ENCODE measurements at places on chromosomes 12 and 14.

DNA sequence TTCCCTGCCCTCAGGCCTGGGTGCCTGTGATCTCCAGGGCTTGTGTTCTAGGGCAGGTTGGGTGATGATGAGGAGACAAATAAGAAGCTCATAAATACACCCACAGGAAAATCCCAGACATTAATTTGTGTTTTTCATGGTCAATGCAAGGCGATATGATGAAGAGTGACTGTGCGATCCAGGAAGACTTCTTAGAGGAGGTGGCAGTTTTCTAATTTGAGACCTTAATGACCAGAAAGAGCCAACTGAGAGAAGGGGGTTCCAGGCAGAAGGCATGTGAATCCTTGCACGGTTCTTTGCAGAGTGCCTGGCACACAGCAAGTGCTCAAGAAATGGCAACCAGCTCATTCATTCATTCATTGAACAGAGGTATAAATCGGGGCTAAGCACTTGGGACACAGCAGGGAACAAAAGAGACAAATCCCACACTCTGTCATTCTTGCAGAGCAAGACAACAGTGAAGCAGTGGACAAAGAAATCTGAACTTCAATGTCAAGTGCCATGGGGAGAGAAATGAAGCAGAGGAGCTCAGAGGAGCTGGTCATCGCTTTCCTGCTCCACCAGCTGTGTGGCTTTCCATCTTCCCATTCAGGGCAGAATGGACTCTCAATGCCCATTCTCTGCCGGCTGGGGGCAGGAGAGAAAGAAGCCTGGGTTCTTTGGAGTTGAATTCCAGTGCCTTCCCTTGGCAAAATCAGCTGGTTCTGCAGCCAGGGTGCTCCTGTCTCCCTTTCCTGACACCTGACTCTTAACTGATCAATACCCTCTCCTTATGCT, 128.3 kb downstream of the AACS start:
- no peak for DNase-seq

- no peak for DNase-seq
Observed at GRCh38 chr12:14327711-14328110, 37.8 kb upstream of the ATF7IP start.

- DNase-seq, result no peak
Observed at GRCh38 chr12:132713123-132713522, 2.5 kb downstream of the PGAM5 start.

- no peak for DNase-seq
Observed at GRCh38 chr14:60510254-60510950, 1.5 kb downstream of the SIX6 start.

- DNase-seq, result no peak
Observed at GRCh38 chr12:66154776-66155175, 15.0 kb downstream of the TMBIM4 start.

GRCh38 chr12:26845984-26846383, 13.0 kb upstream of the ITPR2 start:
- DNase-seq, result no peak
